ENCODE measurements at places on chromosomes 1 and 21.

DNA sequence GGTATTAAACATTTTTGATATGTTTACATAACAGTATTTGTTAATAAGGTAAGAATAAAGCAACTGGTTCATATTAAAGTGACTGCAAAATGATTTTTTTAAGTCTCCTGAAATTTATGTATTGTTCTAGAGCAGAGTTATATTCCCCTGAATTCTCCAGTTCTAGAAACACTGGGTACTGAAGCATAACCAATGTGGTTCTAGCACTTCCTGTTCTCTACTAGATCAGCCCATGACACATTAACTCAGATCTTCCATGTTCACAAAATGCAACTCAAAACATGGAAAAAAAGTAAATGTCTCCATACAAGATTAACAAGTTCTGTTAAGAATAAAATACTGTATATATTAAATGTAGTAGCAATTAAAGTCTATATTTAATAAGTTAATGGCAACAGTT lies 3.9 kb downstream of the NEGR1 start:
- DNase-seq: no peak

DNA sequence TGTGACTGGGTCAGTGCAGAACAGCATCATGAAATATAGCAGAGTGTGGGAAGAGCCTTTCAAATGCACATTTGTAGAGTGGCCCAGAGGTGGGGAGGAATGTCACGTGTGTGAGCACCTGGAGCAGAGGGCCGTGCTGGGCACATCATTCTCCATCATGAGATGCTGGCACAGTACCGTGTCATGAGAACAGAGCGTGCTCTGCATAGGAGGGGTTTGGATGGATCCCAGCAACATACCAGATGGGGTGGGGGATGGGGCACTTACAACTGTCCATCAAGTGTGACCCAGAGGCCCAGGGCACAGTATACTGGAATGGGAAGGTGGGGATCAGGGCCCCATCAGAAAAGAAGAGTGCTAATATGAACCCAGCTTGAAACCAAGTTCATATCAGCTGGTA lies 182.0 kb downstream of the LMX1A start:
- DNase-seq: no peak

GRCh38 chr1:9404117-9404914 lies 111.6 kb downstream of the SPSB1 start:
- DNase-seq: no peak

DNA sequence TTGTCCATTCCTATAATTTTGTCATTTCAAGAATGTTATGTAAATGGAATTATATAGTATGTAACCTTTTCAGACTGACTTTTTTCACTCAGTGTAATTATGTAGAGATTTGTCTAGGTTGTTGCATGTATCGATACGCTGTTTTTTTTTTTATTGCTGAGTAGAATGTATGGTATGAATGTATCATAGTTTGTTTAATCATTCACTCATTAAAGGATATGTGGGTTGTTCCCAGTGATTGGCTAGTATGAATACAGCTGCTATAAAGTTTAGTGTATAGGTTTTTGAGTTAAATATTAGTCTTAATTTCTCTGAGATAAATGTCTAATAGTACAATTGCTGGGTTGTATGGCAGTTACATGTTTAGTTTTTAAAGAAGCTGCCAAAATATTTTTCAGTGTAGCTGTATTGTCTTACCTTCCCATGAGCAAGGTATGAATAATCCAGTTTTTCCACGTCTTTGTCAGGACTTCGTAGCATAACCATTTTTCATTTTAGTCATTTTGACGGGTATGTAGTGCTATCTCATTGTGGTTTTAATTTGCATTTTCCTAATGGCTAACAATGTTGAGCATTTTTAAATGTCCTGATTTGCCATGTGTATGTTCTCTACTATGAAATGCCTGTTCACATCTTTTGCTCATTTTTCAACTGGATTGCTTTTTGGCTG lies 22.4 kb downstream of the CASQ2 start:
- no peak for DNase-seq

DNA sequence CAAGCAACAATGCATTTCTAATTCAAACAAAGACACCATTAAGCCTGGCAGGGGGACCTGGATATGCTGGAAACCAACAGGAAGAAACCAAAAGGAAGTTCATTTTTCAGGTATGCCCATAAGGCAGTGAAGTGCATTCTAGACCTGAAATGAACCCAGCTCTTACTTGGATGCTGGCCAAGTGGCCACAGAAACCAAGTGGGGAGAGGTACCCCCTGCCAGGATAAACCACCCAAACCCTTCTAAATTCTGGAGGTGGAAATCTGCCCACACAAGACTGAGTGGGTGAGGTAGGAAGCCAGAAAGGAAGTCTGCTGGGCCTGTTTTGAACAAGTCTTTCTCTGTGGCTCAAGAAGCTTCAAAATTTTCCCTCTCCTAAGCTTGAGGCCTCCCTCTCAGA lies 2.6 kb downstream of the CD5L start:
- no peak for DNase-seq

DNA sequence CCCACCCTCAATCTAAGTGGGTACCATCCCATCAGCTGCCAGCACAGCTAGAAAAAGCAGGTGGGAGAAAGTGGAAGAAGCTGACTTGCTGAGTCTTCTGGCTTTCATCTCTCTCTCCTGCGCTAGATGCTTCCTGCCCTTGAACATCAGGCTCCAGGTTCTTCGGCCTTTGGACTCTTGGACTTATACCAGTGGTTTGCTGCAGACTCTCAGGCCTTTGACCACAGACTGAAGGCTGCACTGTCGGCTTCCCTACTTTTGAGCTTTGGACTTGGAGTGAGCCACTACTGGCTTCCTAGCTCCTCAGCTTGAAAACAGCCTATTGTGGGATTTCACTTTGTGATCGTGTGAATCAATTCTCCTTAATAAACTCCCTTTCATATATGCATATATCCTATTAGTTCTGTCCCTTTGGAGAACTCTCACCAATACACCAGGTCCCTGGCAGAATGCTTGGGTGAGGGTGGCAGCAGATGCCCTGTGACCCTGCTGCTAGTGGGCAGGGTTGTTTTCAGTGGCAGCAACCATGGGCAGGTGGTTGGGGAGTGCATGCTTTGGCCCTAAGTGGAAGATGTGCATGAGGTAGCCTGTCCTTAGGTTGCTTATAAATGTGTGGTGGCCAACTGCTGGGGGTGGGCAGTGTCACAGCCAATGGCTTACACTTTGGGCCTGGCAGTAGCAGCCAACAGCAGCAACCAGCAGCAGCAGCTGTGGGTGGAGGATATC lies 10.8 kb upstream of the ADAM30 start:
- no peak for DNase-seq

DNA sequence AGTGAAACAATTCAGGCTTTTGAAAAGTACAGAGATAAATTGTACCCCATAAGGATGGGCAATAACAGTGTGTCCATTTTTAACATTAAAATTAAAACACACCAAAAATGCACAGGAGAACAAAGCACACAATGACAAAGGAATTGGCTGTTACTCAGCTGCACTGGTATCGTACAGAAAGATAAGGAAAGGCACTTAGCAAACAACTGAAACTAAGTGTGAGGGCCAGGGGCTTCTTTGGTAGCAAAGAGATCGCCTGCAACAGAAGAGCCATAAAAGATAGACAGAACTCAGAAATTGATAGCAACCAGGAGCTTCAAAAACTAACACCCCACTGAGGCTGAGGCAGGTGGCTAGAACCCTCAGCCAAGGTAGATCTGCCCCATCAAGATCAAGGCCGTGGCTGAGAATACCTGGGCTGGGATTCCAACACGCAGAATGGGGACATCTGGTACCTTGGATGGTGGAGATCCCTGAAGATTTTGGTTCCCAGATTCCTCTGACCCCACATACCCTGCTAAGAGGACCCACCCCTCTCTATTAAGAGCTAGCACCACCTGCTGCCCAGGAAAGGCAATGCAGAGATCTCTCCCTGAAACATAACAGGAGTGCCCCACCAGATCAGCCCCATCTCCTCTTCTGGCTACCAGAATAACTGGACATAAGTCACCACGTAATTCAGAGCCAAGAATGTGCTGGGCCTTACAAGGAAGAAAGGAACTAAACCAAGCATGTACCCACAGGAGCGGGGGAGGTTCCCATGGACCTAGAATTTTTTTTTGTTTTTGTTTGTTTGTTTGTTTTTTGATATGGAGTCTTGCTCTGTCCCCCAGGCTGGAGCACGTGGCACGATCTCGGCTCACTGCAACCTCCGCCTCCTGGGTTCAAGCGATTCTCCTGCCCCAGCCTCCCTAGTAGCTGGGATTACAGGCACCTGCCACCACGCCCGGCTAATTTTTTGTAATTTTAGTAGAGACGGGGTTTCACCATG lies 16.2 kb downstream of the PLEKHO1 start:
- peak; percentile 44 for DNase-seq

DNA sequence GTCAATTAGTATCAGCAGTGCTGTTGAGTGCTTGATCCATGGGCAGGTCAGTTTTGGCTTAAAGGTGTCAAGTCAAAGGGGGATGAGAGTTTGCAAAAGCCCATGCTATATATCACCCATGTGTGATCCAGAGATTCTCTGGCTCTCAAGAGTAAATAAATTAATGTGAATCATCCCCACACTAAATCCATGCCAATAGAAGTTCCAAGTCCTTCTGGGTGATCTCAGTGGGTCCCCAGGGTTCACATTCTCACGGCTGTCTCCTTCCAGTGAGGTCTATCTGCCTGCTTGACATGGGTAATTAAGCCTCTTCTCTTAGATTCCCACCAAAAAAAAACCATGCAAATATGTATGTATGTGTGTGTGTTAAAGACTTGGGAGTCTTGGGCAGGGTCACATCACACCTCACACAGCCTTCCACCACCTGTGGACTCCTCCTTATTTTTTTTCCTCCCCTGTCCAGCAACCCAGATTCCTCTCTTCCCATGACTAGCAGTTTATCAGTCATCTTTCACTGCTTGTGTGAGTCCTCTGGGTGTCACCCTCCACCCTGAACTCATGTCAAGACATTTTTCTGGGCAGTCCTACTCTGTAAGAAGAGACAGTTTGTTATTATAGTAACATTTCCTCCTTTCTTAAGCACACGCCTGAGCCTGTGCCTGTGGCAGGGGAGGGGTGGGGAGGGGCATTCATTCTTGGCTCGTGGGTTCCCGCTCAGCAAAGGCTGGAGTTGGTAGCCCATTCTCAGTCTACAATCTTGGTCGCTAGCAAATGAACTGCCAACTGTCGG lies 14.3 kb upstream of the S100A11 start:
- DNase-seq: no peak

GRCh38 chr21:41895643-41896493 lies 16.7 kb upstream of the PRDM15 start:
- no peak for DNase-seq
